ENCODE measurements at places on chromosomes 2 and 18. TPM values are rescaled to one million over a fixed set of nuclear protein-coding genes. Genes with fewer than 3 reads are reported as not detected.

The FAP gene
- 2.2 TPM for polyA plus RNA-seq

The SP9 gene
- polyA plus RNA-seq = not detected

The ITGA6 gene
- 30.9 TPM for polyA plus RNA-seq

The NXPH2 gene
- polyA plus RNA-seq = not detected

The FSHR gene
- not detected for polyA plus RNA-seq

The RGPD4 gene
- 0.03 TPM for polyA plus RNA-seq

The SMYD5 gene
- polyA plus RNA-seq = 18.2 TPM

The MATN3 gene
- 2.0 TPM for polyA plus RNA-seq

The CHRNA1 gene
- not detected for polyA plus RNA-seq

The LYPD1 gene
- polyA plus RNA-seq = 0.46 TPM

The ZC3H8 gene
- polyA plus RNA-seq = 5.4 TPM

The HOXD11 gene
- 3.3 TPM for polyA plus RNA-seq

The SLC5A7 gene
- 0.95 TPM for polyA plus RNA-seq
